Stimulated activated CD8-positive, alpha-beta memory T cell treated with anti-CD3 and anti-CD28 coated beads, Interleukin-15, amount 100 ng/mL, for 48 hours (primary cell): ENCODE measurements at places on chromosomes 2 and 18.

GRCh38 chr2:172931256-172931894 lies 144.3 kb upstream of the MAP3K20 start:
- no peak for DNase-seq

- DNase-seq: no peak
Measured at GRCh38 chr2:146666340-146666739, 1178.5 kb upstream of the ACVR2A start.

- DNase-seq: no peak
Measured at GRCh38 chr2:61677306-61677705, 139.2 kb upstream of the XPO1 start.

DNA sequence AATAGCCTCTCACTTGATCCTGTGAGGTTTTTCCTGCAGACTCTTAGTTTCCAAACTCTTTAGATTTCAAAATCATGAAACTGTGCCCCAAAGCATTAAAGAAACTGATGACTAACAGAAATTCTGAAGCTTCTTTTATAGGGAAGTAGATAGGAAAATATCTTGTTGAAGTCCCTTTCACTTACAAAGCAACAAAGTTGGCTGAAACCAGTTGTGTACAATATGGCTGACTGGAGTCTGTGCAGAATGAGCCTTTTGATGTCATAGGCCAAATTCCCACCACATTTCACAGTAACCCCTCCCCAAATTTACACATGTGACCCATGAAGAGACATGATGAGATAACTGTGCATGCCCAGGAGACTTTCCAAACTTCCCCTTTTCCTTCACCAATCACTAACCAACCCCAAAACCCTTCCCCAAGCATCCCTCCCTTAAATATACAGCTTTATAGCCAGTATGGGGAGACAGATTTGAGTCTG lies 61.7 kb upstream of the NCK2 start:
- no peak for DNase-seq

- DNase-seq: no peak
Measured at GRCh38 chr2:20532634-20533437, 86.0 kb downstream of the RHOB start.

- DNase-seq: no peak
Measured at GRCh38 chr18:8982416-8983183, 119.9 kb upstream of the NDUFV2 start.

DNA sequence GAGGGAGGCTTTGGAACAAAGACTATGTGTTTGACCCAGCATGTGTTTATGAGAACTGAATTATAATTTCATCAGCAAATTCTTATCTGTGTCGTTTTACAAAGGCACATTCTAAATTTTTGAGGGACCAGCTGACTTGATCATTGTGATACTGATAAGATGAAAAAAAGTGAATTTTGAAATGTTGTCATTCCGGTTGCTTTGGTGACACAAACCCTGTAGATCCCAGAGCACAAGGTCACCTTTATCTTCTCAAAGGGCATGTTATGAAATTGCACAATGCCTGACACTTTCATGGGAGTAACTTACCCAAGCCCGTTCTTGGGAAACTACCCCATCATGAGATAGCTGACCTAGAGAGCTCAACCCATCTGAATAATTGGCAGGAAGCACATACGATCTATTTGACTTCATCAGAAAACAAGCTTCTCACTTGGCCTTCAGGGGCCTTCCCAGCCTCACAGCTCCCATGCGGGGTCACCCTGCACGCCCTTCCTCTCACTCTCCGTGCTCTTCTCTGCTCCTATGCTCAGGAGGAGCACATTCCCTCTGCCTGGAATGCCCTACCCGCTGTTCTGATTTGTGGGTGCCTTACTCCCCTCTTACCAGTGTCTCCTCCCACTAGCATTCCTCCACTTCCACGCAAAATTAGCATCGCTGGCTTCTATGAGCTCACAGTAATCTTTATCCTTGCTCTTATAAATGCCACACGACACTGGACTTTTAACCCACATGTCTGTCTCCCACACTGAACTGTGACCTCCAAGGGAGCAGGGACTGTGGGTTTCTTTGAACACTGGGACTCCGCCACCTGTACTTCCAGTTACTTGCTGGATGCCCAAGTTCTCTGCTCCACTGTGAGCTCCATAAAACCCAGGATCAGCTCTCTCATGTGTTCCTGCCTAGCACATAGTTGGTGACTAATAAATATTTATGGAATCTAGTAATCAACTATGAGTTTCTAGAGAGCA lies 555.8 kb upstream of the ID2 start:
- DNase-seq: no peak

- DNase-seq: no peak
Measured at GRCh38 chr2:218691234-218691633, 19.3 kb downstream of the STK36 start.

GRCh38 chr2:241565411-241565810 lies 6.9 kb downstream of the BOK start:
- DNase-seq: no peak

DNA sequence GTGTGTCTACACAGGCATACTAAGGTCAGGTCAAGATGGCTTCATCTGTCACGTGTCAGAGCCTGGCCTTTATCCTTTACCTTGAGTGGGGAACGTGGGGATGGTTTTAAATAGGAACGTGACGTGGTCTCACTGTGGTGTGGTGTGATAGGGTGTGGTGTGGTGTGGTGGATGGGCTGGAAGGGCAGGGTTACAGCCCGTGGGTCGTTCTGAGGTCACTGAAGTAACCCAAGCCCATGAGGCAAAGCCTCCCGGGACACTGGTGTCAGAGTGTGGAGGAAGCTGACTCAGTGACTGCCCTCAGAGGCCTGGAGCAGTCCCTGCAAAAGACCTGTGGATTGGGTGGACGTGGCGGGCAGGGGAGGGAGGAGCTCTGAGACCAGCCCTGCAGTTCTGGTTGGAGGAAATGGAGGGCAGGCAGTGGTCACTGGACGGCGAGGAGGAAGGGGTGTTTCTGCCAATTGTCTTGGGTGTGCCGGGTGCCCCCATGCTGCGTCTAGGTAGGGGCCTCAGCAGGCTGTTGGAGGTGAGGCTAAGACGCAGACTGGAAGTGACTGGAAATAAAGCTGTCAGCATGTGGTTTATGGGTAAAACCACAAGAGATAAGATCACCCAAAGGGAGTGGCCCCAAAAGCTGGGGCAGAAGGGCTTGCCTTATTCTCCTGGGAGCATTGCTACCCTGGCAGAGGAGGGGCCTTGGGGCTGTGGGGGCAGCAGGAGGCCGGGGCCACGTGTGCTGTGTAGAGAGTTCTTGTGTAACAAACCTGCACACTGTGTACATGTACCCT lies 84.8 kb downstream of the SH3RF3 start:
- DNase-seq: peak; percentile 72

DNA sequence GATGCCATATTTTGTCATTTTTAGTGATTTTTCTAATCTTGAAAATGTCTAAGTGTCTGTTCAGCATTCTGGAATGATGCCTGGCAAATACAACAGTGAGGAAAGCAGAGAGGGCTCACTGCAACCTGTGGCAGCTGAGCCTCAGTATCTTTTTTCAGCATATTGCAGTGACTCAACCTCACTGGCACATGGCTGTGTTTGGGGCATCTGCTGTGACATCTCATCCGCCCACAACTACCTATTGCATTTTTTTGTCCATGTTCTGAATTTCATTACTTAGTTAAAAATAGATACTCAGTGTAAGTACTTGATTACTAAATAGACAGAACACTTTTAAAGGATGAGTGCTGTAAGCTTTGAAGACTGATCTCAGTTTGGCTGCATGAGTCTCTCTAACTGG lies 10.7 kb downstream of the BABAM2 start:
- no peak for DNase-seq

DNA sequence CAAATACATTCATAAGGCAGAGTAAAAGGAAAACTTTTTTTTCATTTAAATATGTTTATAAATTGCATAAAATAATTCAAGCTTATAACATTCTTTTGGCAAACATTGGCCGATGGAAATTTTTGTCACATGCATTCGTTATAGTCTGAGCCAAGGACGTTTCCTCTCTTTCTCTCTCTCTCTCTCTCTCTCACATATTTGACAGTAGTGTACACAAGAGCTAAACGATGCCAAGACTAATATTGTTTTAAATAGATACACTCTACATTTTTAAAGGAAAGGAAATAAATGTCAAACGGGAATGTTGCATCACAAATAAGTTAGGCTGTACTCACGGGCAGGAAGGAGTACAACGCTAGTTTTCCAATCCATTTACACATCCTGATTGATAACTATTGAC lies 251.1 kb upstream of the SMIM21 start:
- no peak for DNase-seq

GRCh38 chr2:60295636-60295962 lies 257.9 kb downstream of the BCL11A start:
- no peak for DNase-seq

GRCh38 chr18:62339106-62339988 lies 14.2 kb downstream of the TNFRSF11A start:
- DNase-seq: peak; percentile 42

DNA sequence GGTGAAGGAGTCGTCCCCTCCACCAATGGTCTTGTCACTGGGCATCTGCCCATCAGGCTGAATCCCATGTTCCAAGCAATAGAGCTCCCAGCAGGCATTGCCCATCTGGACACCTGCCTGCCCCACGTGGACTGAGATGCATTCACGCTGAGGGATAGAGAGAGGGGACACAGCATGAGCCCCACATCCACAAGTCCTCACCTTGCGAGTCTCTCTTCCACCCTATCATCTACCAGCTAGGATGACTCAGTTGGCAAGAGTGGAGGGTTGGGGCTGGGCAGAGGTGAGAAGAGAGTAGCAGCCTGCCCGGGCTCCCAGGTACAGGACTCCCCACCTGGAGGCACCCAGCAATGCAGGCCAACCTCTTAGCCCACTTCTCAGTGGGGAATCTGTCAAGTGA lies 959 bp upstream of the TUBA4B start:
- DNase-seq: no peak

GRCh38 chr2:241808051-241808720 lies 807 bp upstream of the NEU4 start:
- no peak for DNase-seq

- no peak for DNase-seq
Measured at GRCh38 chr2:200585730-200586643, at the start of gene AOX1. Gene AOX1 (plus strand): TSS chr2:200586014. CDS start chr2:200586109, 95 bp downstream.

- DNase-seq: no peak
Measured at GRCh38 chr2:187541086-187542085, 12.8 kb downstream of the TFPI start.

DNA sequence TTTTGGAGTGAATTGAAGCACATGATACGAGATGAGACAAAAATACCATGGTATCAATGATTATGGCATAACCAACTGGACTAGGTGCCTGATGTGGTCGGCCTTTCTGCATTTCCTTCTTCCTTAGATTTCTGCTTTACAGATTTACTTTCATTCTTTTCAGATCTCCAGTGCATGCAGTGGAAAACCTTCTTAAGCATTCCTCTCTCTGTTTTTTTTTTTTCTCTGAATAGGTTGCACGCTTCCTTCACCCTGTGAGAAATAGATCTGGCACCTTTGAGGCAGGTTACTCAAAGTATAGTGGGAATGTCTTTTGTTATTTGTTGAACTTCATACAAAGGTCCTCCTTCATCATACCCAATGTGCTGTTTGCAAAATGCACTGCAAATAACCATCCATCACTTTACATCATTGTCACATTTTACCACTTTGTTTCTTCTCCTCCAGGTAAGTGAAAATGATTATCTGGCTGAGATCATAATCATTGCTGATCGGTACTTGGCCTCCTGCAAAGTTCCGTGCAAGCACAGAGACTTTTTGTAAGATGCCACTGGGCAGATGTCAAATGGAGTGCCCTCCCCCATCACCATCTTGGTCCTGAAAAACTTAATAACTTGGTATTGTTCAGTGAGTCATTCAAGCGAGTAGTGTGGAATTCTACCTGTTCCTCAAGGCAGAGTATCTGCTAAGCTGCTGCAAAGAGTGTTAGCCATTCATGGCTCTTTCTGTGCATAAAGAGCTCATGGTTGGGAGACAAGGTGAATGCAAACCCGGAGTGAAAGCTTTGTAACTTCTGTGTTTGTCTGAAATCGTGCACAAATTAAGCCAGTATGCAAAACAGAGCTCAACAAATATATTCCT lies 30.0 kb upstream of the KLHL14 start:
- DNase-seq: no peak

GRCh38 chr2:172545408-172546075 lies 10.3 kb upstream of the PDK1 start:
- DNase-seq: no peak

DNA sequence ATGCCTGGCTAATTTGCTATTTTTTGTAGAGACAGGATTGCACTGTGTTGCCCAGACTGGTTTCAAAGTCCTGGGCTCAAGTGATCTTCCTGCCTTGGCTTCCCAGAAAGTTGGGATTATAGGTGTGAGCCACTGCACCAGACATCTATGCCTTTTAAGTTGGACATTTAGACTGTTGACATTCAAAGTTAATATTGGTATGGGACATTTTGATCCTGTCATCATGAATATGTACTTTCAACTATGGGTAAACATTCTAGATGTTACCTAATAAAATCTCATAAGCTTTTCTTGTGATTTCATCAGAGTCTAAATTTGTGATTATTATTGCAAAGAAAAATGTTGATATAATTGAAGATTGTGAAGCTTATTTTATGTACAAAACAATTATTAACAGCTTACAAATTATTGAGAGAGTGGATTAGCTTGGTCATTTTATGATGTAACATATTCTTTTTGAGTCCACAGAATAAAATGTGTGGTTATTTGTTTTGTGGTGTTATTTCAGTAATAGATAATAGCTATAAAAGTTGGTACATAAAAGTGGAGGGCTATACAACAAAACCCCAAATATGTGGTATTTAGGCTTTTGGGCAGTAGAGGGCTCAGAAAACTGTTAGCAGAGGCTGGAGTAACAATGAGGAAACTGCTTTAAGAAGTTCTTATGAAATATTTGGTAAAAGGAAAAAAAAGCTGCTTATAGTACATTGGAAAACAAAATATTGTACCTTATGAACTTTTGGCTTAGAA lies 41.4 kb downstream of the STARD6 start:
- no peak for DNase-seq

DNA sequence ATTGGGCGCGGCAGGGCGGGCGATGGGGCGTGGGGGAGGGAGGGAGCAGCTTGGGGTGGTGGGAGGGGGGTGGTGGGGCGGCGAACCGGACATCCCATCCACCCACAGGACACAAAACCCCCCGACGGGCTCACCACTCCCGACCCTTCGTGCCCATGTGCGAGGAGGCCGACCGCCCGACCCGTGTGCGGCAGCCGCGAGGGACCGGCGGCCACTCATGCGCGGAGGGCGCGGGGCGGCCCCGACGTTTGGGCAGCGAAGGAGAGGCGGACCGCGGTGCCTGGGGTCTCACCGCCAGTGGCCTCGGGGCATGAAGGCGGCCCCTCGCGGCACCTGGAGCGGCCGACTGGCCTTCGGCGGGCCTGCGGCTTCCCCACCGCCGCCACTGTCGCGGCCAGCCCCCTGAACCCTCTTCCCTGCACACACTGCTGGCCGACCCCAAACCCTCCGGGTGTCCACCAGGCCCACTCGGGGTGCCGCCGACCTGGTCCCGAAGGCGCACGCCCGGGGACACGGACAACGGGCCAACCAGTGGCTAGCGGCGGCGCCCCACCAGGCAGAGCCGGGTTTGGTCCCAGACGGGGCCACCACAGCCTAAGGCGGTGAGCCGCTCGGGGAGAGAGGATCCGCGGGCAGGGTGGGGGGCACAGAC lies 94.6 kb upstream of the ANKRD30BL start:
- no peak for DNase-seq

- DNase-seq: no peak
Measured at GRCh38 chr18:59629894-59630293, 67.3 kb downstream of the CCBE1 start.
